ENCODE measurements at places on chromosomes 16 and 17.

DNA sequence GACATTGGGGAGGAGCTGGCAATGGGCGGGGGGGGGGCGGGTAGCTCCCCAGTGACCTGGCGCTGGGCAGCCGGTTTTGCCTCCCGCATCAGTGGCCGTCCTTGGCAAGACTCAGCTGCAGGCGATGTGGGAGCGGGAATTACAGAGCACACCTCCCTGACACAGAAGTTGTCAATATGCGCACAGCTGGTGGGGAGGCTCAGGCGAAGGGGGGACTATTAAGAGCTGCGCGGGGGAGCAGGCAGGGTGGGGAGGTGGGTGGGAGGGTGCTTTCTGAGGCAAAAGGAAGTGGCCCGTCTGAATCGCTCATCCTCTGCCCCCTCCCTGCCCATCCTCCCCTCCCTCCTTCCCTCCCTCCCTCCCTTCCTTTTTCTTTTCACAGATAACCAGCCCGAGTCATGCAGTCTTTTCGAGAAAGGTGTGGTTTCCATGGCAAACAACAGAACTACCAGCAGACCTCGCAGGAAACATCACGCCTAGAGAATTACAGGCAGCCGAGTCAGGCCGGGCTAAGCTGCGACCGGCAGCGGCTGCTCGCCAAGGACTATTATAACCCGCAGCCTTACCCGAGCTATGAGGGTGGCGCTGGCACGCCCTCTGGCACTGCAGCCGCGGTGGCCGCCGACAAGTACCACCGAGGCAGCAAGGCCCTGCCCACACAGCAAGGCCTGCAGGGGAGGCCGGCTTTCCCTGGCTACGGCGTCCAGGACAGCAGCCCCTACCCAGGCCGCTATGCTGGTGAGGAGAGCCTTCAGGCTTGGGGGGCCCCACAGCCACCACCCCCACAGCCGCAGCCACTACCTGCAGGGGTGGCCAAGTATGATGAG lies 44.0 kb downstream of the SREBF1 start:
- no peak for DNase-seq

DNA sequence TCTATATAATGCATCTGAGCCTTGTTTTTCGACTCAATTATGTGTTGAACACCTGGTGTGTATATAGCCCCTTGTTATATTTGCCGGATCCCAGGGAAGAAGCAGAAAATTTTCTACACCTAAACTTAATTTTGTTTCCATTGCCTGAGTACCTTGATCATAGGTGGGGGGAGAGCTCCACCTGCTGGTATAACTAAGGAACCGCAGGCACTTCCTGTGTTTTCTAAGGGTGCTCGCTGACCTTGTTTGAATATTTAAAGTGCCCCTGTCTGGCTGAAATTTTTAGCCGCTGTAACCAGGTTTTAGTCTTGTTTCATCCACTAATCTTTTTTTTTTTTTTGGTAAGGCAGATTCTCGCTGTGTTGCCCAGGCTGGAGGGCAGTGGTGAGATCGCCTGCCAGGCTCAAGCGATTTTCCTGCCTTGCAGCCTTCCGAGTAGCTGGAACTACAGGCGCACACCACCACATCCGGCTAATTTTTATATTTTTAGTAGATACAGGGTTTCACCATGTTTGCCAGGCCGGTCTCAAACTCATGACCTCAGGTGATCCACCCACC lies 6.5 kb upstream of the NUBP1 start:
- peak; percentile 16 for DNase-seq

DNA sequence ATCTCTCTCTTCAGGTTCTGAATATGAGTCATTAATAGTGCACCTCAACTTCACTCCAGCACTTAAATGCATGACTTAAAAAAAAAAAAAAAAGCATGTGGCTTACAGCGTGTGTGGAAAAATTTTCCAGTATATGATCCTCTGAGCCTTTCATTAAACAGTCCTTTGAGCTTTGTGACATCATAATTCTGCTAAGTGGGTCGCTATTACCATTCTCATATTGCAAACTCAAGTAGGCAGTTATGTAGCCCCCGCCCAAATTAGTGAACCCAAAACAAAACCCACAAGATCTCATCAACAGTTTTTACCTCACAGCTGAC lies 672 bp downstream of the CMTR2 start:
- DNase-seq, result no peak

DNA sequence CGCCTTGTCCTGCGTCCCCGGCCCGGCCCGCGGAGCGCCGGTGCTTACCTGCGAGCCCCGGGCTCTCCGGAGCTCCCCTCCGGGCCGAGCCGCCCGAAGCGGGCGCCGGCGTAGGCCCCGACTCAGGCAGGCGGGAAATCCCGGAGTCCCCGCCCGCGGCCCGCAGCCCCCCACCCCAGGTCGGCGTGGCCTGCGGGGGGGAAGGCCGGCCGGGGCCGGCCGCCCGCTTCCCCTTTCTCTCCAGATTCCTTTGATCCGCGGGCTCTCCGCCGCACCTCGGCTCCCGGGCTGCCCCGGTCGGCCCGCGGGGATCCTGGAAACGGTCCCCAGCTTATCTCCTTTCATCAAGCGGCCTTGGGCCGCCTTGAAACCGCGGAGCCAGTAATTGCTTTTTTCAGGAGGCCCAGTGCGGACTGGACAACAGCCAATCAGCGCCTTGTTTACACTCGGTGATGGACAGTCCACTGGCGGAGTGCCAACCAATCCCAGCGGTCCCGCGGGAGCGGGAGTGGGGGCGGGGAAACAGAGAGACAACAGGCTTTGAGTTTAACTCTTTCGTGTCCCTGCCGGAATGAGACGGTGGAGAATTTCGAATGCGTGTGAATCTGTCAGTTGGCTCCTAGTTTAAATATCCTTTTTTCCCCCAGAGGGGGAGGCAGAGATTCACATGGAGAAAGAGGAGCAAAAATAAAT lies 1.4 kb upstream of the BAHCC1 start:
- DNase-seq, result no peak

DNA sequence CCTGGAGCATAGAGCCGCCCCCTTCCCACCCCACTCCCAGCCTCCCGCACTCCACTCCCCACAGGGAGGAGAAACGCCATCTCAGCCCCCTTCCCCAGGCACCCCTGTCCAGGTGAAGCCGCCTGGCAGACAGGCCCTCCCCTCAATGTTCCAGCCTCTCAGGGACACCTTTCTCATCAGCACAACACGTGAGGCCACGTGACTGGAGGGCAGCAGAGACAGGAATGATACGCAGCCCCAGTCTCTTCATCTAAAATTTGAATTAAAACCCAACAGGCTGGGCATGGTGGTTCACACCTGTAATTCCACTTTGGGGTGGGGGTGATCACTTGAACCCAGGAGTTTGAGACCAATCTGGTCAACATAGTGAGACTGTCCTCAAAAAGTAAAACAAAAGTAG lies 20.2 kb upstream of the AATK start:
- DNase-seq, result no peak

DNA sequence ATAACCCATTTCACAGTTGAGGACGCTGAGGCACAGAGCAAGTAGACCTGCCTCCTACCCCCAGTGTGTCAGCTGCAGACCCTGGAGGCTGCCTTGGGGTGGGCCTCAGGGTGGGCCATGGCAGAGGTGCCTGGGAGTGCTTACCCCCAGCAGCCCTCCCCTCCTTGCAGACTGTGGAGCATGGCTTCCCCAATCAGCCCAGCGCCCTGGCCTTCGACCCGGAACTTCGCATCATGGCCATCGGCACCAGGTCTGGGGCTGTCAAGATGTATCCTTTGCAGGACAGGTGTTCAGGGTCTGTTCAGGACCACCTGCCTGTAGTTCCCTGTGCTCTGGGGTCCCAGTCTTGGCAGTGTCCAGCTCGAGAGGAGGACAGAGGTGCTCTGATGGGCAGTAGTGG lies 4.3 kb downstream of the LLGL1 start:
- no peak for DNase-seq

GRCh38 chr16:1645914-1646525 lies 32.1 kb upstream of the JPT2 start:
- DNase-seq, result no peak

GRCh38 chr17:42791948-42792347 lies 6.6 kb downstream of the COA3 start:
- no peak for DNase-seq

GRCh38 chr16:84278968-84279367 lies 15.7 kb upstream of the WFDC1 start:
- DNase-seq, result no peak

DNA sequence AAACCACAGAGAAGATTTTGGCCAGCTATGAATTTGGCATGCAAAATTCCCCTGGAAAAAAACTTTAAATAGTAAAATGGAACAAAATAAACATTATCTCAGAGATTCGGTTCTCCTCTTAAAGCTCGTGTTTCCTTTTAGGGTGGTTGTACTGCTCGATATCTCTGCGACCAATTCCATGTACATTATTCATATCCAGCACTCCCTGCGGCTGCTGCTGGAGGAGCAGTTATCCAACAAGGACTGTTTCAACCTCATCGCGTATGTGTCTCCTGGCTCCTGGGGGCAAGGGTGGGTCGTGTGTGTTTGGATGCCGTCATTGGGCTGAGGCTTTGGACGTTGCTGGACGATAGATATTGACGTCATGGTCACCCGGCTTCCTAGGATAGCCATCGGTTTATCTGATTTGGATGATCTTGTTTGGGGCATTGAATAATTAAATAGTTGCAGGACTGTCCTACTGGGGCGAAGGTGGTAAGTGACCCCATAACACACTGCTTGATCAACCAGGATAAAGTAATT lies 33.8 kb downstream of the VWA3A start:
- DNase-seq, result no peak

- no peak for DNase-seq
Measured at GRCh38 chr17:64177311-64178010, 47.5 kb upstream of the ERN1 start.

DNA sequence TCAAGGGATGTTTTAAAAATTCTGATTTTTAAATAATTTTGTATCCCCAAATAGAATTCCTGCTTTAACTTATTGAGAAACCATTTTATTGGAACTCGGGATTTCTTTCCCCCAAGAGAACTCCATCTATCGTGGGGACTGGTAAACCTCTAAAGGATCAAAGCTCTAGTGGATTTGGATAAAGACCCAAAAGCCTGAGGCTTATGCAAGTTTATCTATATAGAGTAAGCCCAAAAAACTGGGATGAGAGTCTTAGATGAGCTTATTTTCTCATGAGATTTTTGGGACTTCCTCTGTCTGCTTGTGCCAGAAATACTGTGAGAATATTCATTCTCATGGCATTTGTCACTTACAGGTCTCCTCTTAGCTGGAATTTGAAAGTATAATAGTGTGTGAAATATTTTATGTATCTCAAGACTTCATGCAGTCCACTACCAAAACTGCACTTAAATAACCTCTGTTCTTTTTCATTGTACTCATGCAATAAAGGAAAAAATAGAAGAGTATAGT lies 333.1 kb downstream of the BCAS3 start:
- no peak for DNase-seq

GRCh38 chr16:79628501-79628975 lies 28.0 kb upstream of the MAF start:
- DNase-seq, result no peak

DNA sequence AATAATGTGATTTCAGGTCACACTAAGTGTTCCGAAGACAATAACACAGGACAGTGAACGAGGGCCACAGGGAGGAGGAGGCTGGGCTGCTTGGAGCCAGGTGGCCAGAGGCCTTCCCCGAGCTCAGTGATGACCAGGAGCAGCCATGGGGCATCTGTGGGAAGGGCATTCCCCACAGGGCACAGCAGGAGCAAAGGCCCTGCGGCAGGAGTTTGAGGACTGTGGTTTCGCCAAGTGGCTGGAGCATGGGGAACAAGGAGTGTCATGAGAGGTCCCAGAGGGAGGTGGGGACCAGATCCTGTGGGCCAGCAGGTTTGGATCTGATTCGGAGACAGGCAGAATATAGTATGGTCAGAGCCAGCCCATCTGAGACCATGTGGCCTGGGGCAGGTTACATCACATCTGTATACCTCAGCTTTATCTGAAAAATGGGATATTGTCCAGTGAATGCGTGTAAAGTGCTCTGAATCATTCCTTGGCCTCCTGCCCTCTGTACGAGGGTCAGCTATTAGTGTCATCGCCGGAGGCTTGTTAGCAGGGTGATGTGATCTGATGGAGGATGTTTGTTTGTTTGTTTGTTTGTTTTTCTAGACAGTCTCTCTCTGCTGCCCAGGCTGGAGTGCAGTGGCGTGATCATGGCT lies 176.8 kb downstream of the KATNIP start:
- no peak for DNase-seq

DNA sequence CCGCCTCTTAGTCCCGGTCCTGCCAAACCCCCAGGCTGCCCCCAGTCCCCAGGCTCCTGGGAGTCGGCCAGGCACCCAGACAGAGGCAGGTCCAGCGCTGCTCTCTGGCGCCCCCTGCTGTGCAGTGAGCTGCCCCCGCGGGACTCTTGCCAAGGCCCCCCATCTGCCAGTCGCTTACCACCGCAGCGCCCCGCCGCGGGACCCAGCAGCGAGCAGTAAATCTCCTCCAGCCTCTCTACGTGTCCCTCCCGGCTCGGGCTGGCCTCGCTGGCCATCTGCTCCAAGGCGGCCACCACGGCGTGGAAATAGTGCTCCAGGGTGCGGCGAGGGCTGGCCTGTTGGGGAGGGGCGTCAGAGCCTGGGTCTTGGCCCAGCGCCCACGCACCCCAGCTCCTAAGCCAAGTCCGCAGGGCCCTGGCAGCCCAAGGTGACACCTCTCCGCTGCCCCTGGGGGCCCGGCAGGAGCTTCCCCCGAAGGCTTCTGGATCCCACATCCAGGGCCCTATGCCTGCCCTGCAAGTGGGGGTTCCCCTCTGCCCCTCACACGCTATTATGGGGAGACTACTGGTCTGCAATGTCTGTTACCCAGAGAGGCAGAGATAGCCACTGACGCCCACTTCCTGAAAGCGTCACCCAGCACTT lies 33.7 kb upstream of the MFSD6L start:
- peak; percentile 16 for DNase-seq

- DNase-seq, result no peak
Measured at GRCh38 chr16:83473926-83474650, 333.7 kb upstream of the HSBP1 start.

DNA sequence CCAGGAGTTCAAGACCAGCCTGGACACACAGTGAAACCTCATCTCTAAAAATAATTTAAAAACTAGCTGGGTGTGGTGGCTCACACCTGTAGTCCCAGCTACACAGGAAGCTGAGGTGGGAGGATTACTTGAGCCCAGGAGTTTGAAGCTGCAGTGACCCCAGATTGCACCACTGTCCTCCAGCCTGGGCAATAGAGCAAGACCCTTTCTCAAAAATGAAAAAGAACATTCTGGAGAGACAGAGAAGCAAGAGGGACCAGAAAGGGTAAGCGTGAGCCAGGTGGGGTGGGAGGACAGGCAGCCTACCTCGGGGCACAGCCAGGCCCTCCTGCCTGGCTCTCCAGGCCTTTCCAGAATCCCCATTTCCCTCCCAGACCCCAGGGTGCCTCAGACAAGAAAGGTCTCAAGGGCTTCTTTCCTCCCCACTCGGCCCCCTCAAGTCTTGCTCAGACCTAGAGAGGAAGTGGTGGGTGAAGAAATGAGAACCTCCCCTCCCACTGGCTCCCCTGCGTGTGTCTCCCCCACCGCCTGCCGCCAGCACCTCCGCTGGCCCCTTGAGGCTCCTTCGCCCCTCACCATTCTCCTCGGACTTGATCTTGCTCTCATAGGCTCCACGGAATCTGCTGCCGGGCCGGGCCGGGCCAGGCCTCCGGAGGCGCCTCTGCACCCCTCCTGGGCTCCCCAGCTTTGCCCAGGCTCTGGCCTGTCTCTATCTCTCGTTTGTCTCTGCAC lies 503 bp downstream of the C16orf54 start:
- no peak for DNase-seq
